NCI-H460 (cell line): ENCODE measurements at places on chromosomes 4 and X. TPM values are rescaled to one million over a fixed set of nuclear protein-coding genes. Genes with fewer than 3 reads are reported as not detected.

The FAM184B gene
- total RNA-seq = 0.02 TPM in 1 of 2 replicates, not detected in the other

DNA sequence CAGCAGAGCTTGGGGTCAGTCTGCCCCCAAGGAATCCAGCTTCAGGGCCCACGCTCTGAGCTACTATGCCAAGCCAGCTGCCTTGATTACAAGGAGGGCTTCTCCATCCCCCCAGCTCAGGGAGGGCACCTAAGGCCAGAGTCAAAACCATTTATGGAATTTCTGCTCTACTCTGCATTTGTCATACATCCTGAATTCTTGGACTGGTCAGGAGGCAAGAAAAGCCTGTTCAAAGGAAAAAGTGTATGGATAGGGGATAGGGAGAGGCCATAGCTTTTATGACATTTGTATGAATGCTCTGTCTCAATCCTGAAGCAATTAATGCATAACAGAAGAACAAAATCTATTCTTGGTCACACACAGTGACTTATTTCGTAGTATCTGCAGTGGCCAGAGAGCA is 32.2 kb downstream of the EDNRA start:
- DNase-seq = no peak

GRCh38 chrX:25285598-25285997 is 269.8 kb upstream of the ARX start:
- DNase-seq = no peak

GRCh38 chr4:86338989-86339388 is 20.9 kb downstream of the MAPK10 start:
- peak; percentile 19 for DNase-seq

The XKRX gene
- 2.6 and 3.0 TPM in 2 replicates for total RNA-seq

DNA sequence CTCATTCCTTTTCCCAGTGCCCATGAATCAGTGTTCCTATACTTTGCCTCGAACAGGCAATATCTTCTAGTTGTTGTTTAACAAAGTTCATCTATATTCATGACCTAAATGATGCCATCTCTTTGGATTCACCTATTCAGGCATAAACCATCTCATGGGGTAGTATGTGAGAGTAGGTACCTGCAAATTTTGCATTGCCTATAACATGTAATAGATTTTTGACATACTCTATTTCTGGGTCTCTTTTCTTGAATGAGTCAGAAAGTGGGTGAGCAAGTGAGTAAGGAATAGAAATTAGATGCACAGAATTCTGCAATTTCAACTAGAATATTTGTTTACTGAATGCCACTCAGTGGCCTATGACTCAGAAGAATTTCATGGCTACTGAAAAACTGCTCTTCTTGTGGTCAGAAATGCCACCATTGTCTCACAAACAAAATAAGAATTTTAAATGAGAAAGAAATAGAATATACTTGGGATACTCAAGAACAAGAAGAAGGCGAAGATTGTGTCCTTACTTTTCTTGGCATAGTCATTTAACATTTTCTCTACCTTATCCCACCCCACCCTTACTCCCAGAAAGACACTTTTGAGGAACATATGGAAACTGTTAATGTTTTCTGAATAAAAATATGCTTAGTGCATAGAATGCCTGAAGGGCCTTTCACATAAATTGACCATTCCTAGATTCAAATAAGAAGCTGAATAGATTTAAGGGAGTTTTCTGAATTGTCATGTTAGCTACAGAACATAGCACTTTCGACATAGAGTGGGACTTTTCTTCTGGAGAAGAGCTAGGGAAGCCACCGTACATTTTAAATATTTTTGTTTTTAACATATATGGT is 86.8 kb downstream of the HHIP start:
- no peak for DNase-seq

DNA sequence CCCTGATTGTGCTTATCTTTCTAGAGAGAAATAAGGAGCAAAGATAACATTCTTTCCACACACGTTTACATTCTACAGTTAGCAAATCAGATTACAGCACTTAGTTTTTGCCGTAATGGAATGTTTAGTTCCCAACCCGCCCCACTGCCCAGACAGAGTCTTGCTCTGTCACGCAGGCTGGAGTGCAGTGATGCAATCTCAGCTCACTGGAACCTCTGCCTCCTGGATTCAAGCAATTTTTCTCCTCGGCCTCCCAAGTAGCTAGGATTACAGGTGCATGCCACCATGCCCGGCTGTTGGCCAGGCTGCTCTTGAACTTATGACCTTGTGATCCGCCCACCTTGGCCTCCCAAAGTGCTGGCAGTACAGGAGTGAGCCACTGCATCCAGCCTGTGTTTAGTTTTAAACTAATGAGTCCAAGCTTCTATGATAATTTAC is 8.4 kb upstream of the PRPS1 start:
- DNase-seq = no peak

DNA sequence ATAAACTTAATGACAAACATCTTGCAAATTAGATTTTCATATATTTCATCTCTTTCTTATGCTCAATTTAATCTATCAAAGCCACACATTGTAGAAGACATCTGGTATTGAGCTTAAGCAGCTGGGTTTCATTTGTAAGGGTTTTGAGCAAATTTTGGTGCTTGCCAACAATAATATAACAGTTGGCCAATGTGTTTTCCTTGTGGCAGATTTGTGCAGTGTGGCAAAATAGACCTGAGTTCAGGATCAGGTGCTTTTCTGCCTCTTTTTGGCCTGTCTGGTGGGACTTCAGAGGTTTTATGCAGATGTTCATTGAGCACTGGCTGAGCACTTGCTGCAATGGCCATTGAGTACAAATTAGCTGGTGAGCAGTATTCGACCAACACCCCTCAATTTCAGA is 301.9 kb downstream of the BMPR1B start:
- no peak for DNase-seq

The NLRP2B gene
- total RNA-seq = not detected in 2 replicates

GRCh38 chrX:105647749-105648148 is 174.6 kb upstream of the NRK start:
- no peak for DNase-seq

- DNase-seq = no peak
These were observed 49.2 kb downstream of the FHIP1A start for GRCh38 chr4:151458148-151458547.

DNA sequence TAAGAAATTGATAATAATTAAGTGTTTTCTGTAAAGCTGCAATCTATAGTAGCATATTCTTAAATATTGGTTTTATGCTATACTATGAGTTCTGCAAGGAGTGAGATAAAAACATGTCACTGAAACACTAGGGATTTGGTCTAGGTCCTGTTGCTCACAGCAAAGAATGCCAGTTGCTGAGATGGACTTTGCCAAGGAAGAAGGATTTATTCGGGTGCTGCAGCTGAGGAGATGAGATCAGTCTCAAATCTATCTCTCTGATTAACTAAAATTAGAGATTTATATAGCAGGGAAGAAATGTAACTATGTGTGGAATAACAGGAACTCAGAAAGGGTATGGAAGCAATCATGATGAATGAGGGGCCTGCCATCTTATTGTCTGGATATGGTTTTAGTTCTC is 1569.9 kb downstream of the PCDH7 start:
- no peak for DNase-seq

The FHDC1 gene
- total RNA-seq = 3.3 and 3.8 TPM in 2 replicates

DNA sequence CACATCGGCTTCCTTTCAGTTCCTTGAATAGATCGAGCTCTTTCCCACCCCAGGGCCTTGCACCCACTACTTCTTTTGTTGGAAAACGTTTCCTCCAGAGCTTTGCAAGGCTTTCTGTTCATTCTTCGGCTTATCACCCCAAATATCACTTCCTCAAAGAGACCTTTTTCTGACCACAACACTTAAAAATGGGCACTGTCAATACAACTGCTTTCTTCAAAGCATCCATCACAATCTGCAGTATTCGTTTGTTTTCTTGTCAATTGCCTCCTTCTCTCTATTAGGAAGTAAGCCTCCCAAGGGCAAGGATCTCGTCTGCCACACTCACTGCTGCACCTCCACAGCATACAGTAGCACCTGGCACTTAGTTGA is 17.7 kb upstream of the CENPU start:
- DNase-seq = no peak

- no peak for DNase-seq
These were observed 195.4 kb downstream of the SOWAHB start for GRCh38 chr4:76702440-76703122.

The ANOS1 gene
- not detected in 2 replicates for total RNA-seq

- DNase-seq = no peak
These were observed 689 bp upstream of the TMA16 start for GRCh38 chr4:163493643-163494359.

GRCh38 chr4:163380703-163381102 is 37.0 kb downstream of the NPY5R start:
- DNase-seq = no peak

- no peak for DNase-seq
These were observed 240.5 kb upstream of the HS3ST1 start for GRCh38 chr4:11669156-11669555.

- DNase-seq = peak; percentile 65
These were observed 34.3 kb downstream of the NLGN3 start for GRCh38 chrX:71178908-71179307.
